Daoy (cell line): ENCODE measurements at places on chromosomes 6 and 20. TPM values are rescaled to one million over a fixed set of nuclear protein-coding genes. Genes with fewer than 3 reads are reported as not detected.

The KCNS1 gene
- not detected in 2 replicates for total RNA-seq

The ERMARD gene
- 31.1 and 66.1 TPM in 2 replicates for total RNA-seq

The BCLAF1 gene
- 168 and 271 TPM in 2 replicates for total RNA-seq

The COL12A1 gene
- total RNA-seq, result 5.5 and 6.6 TPM in 2 replicates

The PLCB4 gene
- total RNA-seq, result 0.54 and 3.7 TPM in 2 replicates

The PTPRT gene
- total RNA-seq, result not detected in 2 replicates

The PGC gene
- total RNA-seq, result not detected in 2 replicates

The POU3F2 gene
- 0.63 and 0.77 TPM in 2 replicates for total RNA-seq

The SIGLEC1 gene
- total RNA-seq, result not detected in 2 replicates
